Adrenal gland (tissue), 19 donors: ENCODE measurements at places on chromosomes 6 and 20. TPM values are rescaled to one million over a fixed set of nuclear protein-coding genes. Genes with fewer than 3 reads are reported as not detected.

GRCh38 chr20:48791014-48791413, 36.8 kb downstream of the PREX1 start:
- DNase-seq, result no peak

DNA sequence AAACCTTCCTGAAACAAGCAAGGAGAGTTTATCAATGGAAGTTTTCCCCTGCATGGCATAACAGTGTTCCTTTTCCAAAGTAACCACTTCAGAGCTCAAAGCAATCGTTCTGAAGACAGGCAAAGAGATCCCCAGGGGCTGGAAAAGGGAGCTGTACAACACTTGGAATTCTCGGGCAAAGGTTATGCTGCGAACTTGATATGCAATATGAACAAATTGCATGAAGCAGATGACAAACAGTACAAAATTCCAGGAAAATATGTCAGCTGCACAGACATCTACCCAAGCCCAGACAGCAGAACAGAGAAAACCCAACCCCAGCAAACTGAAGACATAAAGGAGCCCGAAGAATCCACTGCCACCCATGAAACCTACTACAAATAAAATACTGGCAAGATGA, 18.4 kb downstream of the POPDC3 start:
- no peak for DNase-seq

- DNase-seq, result no peak
Observed at GRCh38 chr20:47222468-47223119, 133.9 kb downstream of the ZMYND8 start.

GRCh38 chr20:61723529-61724257, 342.0 kb downstream of the TAF4 start:
- DNase-seq, result no peak

GRCh38 chr6:41684311-41685180, 46.3 kb downstream of the MDFI start:
- no peak for DNase-seq

DNA sequence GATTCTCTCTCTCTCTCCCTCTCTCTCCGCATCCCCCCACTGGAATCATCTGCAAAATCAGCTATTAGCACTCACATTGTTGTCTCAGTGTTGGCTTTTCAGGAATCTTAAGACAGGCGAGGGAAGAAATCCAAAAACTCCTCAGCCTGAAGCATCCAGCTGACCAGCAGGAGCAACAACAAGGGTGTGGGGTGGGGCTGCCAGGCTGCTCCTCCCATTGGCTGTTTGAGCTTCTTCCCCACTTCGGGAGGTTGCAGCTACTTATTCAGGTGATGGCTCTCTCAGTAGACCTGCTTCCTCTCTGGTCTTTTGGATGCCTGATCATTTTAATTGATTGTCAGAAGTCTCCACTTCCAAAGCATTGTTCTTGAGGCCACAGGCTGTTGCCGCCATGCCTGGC, 24.1 kb upstream of the SLC32A1 start:
- DNase-seq, result no peak

DNA sequence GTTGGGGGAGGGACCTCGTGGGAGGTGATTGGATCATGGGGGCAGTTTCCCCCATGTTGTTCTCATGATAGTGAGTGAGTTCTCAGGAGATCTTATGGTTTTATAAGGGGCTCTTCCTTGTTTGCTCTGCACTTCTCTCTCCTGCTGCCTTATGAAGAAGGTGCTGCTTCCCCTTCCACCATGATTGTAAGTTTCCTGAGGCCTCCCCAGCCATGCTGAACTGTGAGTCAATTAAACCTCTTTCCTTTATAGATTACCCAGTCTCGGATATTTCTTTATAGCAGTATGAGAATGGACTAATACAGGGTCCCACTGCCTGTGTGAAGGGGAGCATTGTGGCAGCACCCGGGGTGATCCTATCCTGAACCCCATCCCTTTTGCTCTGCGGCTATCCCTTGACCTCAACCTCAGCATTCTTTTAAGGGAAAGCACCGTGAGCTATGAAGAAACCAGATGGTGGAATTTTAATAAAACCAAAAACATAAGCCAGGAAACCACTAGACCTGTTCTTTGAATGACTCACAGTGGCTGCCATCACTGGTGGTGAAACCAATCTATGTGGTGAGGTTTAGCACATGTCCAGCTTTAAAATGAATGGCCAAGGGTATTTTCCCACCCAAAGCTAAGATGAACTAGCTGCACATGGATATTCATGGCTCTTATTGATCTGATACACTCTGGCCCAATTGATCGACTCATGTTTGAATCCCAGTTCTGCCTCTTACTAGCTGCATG, 62.2 kb downstream of the ZDHHC14 start:
- no peak for DNase-seq

DNA sequence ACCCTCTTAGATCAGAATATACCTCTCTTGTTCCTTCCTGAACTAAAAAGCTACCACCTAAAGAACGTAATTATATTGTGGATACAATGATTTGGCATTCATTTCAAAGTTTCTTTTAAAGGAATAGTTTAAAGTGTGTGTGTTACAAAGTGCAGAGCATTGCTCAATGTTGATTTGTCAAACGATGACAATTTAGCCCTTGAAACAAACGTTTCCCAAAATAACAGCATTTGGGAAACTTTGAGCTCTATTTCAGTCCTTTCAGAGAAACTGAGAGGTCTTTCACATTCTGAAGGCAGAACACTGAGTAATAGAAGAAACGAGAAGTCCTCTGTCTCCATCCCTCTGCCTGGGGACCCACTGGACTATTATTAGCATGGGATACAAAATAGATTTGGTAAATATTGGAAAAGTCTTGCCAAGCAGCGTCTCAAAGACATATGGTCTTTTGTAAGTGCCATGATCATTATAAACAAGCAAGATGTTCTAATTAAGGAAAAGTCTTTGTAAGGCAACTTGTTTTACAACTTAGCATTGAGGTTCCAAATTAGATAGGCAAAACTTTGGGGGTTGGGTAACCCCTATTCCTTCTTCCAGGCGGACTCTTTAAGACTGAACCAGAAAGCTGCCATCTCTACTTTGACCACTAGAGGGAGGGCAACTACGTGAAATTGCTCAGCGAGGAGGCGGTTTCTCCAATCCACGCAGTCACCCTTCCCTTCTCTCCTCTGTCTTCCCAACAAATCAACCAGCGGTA, 208.8 kb downstream of the RNF144B start:
- DNase-seq, result peak; percentile 66

GRCh38 chr20:17507032-17507431, 24.1 kb downstream of the BFSP1 start:
- no peak for DNase-seq

The SPEF1 gene
- polyA plus RNA-seq, result 0.40 TPM

The MUC22 gene
- polyA plus RNA-seq, result not detected

The TMC2 gene
- polyA plus RNA-seq, result 0.82 TPM

The MOXD1 gene
- polyA plus RNA-seq, result 17.7 TPM

The HCRTR2 gene
- 0.03 TPM for polyA plus RNA-seq
